T-helper 17 cell (primary cell): ENCODE measurements at places on chromosomes 16 and 17.

DNA sequence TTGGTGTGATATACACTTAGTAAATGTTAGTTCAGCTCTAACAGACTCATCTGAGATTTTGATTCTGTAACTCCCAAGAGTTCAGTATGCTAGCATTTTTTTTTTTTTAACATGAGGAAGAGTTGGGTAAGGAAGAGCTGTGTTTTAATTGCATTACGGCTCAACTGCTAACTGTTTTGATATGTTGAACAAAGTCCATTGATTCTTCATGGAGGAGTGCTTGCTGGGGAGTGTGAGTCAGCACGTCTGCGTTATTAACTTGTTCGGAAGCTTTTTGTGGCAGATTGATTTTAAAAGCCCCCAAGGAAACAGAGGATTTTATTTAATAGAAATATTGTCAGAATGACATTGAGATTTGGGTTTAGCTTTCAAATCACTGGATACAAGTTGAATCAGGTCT lies 45.8 kb downstream of the PITPNC1 start:
- no peak for DNase-seq

DNA sequence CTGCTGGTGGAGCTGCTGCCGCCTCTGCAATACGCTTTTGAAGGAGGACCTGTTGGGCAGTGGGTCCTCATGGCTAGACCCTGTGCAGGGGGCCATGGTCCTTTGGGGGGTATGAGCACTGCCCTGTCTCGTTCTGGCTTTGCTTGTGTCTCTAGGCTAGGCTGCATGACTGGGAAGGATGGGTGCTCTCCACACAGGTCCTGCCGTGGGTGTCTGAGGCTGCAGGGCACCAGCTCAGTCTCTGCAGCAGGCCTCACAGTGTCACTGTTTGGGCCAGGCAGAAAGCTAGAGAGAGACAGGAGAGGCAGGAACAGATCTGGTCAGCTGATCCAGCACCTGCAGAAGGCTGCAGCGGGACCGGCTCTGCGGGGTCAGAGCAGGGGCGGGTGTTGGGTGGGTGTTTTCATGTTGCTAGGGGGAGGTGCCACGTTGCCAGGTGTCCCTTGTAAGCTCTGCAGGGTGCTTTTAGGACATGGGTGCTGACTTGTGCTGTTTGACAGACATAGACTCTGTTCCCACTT lies 111.4 kb downstream of the SNX29 start:
- no peak for DNase-seq

DNA sequence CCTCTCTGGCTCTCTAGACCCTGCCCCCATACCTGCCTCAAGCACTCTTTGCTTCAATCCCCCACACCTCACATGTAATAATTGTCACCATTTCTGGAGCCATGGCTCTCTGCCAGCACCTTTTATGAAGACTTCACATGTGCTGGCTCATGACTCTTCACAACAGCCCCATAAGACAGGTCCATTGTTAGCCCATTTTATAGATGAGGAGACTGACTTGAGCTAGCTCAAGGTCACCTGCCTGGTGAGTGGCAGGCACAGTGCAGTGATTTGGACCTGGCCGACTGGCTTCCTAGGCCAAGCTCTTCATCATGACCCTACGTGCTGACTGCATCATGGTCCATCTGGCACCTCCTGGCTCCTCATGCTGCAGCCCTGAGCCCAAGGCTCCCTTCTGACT lies 25.0 kb downstream of the FAM20A start:
- DNase-seq, result no peak

DNA sequence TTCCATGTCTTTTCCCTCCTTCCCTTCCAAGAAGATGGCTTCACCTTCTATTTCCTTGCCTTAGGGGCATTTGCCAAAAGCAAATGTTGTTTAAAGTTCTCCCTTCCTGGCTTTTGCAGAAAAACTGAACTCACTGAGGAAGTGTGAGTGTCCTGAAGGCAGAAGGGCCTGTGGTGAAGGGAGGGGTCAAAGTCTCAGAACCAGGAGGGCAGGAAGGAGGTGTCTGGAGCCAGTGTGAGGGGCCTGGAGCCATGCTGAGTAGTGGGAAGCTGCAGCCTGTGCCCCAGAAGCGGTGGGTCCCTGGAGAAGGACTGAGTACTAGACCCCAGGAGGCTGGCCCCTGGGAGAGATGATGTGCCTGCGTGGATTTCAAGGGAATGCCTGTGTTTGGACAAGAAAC lies 23.8 kb upstream of the SUPT4H1 start:
- DNase-seq, result no peak

GRCh38 chr16:88814144-88814502 lies 2.4 kb upstream of the APRT start:
- no peak for DNase-seq

GRCh38 chr16:17301593-17302135 lies 169.1 kb downstream of the XYLT1 start:
- DNase-seq, result no peak

DNA sequence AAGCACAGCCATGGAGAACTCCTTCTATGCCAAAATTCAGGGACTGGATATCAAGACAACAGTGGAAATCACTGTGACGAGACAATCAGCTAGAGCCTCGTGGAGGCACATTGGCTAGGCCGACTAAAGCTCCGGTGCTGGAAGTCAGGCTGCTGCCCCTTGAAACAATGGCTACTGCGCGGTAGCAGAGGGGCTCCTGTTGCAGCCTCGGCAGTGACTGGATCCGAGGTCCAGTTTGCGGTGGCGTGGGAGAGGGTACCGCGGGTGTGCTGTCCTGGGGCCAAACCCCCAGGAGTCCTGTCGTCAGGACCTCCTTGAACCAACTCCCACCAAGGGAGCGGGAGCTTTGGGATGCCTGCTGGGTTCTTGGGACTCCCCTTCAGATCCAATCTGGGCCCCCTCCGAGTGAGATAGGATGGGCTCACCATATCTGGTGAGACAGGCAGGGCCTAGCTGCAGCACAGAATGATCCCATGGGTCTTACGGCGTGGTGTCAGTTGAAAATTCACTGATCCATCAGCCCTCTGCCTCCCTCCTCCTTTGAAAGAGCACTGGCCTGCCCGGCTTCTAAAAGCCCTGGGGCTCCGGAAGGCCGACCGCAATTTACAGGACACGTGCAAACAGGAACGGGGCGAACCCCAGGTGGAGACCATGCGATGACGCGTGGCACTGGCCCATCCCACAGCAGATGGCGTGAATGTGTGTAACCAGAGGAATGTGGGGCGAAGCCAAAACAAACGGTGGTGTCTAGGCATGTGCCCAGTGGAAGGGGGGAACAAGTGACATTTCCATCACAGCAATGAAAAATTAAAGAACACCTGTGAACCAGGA lies 15.8 kb upstream of the KCNJ18 start:
- no peak for DNase-seq

DNA sequence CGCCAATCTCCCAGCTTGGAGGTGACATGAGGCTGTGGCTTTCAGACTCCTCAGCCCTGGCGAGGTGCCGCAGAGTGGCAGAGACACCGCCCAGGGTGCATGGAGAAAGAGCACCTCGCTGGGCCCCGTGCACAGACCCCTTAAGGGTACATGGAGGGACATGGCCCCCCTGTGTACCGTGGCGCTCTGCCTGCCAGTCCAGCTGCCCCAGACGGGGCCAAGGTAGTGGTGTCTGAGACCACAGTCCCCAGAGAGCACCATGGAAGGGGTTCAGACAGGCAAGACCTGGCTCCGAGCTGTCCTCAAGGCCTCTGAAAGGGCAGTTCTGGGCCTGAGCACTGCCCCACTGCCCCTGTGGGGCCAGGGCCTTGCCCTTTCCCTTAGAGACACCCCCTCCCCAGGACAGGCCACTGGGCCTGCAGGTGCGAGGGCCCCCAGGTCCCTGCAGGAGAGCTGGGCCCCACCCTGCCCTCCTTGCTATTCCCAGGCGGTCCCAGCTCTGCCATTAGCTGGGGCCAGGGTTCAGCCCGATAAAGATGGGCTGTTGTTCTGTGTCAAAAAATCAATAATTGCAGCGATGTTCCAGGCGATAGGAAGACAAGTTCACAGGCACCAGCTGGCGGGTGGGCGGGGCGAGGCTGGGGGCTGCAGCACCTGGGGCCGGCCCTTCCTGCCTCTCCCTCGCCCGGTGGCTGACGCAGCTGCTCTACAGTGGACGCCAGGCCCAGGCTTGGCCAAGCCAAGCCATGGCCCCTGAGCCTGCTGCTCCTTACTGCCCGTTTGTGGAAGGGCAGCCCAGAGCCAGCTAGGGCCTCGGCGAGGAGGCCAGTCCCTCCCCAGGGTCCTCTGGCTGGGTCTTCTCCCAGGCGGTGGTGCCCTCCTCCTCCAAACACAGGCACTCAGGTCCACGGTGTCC lies 51.7 kb downstream of the ZFPM1 start:
- no peak for DNase-seq

DNA sequence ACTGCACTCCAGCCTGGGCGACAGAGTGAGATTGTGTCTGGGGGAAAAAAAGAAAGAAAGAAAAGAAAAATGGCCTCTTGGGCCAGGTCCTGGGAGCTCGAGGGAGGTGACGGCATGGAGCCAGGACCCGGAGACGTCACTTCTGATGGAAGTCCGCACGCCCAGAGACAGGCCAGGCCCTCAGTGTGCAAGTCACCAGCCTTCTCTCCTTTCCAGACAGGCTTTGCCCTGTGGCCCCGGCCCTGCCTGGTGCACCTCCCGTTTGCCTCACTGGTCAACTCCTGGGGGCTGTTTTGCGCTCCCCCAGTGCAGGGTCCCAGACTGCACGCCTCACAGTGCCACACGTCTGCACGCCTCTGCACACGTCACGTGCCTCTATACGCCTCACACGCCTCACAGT lies 44.1 kb downstream of the CBFA2T3 start:
- DNase-seq, result no peak

DNA sequence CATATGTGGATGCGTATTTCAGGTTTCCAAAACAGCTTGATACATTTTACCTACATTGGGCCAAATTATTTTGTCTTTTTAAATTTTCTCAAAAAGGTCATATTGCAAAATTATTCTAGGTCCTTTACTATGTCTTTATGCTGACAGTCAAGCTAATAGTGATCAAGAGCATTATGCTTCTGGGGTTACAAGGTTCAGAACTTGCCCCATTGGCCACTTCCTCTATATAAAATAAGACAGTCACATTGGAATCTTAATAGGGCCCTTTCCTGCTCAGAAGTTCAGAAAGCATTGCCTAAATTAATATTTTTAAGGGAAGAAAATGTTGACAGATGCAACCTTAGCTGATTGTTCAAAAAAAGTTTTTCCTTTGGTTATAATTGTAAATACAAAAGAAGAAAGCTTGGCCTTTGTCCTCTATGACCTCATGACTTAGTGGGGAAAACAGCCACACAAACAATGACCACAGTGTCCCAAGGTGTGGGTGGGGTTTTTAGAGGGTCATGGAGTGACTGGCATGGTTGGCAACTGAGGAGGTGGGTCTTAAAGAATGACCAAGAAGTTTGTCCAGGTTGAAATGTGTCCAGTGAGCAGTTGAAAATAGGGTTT lies 11.8 kb upstream of the RAB11FIP4 start:
- no peak for DNase-seq

DNA sequence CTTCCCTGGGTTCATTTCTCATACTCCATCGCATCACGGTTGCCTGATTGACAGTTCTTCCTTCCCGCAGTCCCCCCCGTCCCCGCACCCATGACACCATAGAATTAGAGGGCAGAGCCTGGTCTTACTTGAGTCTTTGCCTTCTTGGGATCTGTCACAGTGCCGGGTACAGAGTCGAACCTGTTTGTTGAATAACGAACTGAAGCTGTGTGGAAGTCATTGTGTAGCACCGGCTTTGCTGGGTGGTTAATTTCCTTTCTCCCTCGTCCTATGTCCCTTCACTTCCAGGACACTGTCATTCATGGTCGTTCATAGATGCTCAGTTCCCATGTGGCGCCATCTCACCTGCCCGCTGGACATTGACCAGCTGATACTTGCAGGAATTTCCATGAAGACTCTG lies 315.3 kb downstream of the CPPED1 start:
- no peak for DNase-seq

- no peak for DNase-seq
Measured at GRCh38 chr17:74386386-74386785, 19.1 kb downstream of the GPR142 start.

DNA sequence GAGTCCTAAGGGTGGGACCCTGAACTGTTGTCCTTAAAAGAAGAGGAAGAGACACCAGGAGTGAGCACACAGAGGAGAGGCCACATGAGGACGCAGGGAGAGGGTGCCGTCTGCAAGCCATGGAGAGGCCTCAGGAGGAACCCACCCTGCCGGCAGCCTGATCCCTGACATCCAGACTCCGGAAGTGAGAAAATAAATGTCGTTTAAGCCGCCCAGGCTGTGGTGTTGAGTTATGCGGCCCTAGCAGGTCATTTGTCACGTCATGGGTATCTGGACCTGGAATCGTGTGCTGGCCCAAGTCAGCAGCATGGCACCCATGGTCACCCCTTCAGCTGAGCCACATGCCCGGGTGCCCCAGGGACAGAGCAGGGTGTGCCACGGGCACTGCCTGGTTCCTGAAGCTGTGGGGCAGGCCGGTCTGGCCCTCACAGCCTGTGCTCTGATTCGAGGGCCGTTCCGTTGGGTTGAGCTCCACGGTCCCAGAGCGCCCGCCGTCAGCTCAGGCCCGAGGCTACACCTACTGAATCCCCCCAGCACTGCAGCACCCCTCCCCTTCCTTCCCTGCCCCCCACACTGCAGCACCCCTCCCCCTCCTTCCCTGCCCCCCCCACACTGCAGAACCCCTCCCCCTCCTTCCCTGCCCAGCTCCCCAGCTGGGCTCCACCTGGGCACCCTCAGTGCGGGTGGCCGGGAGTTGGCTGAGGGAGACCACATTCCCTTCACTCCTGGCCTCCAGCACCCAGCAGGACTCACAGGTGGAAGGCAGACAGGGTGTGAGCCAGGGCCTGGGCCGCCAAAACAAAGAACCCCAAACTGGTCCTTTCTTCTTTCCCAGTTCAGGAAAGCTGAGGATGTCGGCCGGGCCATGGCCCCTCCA lies 2.7 kb upstream of the CCDC57 start:
- DNase-seq, result no peak

- DNase-seq, result no peak
Measured at GRCh38 chr16:60077861-60078260, 1343.7 kb upstream of the GOT2 start.

- DNase-seq, result no peak
Measured at GRCh38 chr17:37318931-37319594, 56.7 kb upstream of the C17orf78 start.

DNA sequence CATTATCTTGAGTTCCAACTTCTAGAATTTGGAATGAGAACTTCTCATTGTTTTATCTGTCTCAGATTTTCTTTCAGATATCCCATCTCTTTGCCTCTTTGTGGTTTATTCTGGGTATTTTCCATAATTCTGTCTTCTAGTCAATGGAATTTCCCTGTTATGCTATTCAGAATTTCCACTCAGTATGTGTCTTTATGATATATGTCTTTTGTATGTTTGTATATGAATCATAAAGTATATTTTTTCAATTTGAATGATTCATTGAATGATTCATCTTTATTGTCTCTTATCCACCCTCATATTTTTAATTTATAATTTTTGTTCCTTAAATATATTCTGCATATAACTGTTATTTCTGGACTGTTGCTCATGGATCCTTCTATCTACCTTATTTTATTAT lies 729.7 kb upstream of the GOT2 start:
- DNase-seq, result no peak

GRCh38 chr16:12398029-12398682 lies 405.5 kb downstream of the CPPED1 start:
- DNase-seq, result no peak
